ENCODE measurements at places on chromosomes 4 and X.

DNA sequence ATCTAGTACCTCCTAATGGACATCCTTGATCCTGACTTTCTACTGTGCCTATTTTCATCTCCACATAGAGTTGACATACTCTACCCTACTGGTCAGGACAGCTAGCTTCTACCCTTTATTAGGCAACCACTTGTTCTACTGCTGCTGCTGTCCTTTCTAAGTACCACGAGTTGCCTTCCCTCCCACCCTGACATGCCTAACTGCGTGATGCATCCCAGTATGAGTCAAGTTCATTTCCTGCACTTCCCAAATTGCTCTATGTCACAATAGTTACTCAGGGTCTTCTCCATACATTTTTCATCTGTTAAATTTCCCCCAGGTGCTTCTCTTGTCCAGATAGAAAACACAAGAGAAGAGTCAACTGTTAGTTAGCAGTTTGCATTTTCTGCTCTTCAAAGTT is 133.4 kb downstream of the TBC1D19 start:
- peak; percentile 77 for DNase-seq

DNA sequence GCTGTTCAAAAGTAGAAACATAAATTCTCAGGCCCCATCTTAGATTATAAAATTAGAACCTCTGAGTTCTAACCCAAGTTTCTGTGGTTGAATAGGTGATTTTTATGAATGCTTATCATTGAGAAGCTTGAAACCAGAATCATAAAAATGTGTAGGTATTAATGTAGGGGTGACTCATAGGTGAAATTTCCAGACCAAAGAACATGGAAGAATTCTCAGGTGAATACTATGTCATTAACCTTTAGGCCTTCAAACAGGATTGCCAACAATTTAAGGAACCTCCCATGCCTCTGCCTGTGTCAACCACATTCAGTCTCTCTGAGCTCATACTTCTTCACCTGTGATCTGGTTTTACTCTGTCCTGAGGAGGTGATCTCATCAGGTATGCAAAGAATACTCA is 177.8 kb downstream of the NPFFR2 start:
- no peak for DNase-seq

GRCh38 chr4:177489471-177490246 is 47.4 kb upstream of the AGA start:
- DNase-seq, result peak; percentile 58

- DNase-seq, result no peak
Observed at GRCh38 chrX:12497832-12498591, 293.2 kb upstream of the PRPS2 start.

DNA sequence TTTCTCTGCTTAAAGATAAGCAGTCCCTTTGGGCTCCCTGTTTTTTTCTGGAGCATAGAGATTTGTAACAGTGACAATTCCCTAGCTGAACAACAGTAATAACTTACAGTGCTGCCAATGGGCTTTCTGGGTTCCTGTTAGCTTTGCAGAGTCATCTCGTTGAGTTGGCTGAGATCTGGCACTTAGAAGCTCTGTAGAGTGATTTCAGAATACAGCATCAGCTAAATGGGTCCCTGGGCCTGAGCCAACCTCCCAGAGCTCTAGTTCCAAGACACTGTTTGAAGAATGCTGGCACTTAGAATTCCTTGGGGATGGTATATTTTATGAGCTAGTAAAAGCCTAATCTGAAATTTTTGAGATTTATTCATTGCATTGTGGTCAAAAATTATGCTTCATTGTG is 43.5 kb upstream of the SERTM2 start:
- no peak for DNase-seq

GRCh38 chr4:180217070-180217469 is 2026.1 kb upstream of the TENM3 start:
- DNase-seq, result no peak

- no peak for DNase-seq
Observed at GRCh38 chr4:56289934-56290333, 97.4 kb downstream of the AASDH start.

- DNase-seq, result no peak
Observed at GRCh38 chr4:44425614-44426208, 22.9 kb downstream of the KCTD8 start.

GRCh38 chrX:40473460-40474204 is 107.1 kb upstream of the ATP6AP2 start:
- no peak for DNase-seq

DNA sequence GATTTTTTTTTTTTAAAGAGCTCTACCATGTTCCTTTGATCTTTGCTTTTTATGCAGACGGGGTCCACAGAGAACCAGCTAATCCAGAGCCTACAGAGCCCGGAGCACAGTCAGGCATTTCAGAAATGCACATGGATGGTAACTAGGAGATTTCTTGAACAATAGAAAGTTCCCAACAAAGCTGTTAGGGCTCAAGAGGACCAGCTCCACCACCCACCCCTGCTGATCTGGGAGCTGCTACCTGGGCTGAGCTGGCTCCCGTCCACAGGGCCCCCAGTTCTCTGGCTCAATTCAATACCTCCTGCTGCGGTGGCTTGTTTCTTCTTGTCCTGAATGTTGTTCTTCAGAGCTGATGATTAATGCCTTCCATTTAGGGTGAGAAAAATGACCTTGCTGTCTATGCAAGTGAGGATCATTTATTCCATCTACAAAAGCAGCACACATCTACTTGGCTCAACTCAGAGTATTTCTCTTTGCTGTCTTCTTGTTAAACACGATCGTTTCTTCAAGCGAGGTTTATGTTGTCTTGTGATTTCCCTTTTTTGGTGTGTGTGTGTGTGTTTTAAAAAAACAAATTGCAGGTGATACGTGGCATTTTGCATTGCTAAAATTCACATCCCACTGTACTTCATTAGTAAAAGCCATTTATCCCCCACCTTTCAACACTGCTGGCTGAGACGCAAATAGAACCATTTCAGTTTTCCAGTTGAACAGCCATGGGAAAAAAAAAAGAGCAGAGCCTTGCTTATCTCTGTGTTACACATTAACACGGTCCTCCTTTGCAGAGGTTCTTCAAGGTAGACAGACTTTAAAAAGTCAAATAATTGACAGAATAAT is 31.3 kb downstream of the IGFBP7 start:
- no peak for DNase-seq

DNA sequence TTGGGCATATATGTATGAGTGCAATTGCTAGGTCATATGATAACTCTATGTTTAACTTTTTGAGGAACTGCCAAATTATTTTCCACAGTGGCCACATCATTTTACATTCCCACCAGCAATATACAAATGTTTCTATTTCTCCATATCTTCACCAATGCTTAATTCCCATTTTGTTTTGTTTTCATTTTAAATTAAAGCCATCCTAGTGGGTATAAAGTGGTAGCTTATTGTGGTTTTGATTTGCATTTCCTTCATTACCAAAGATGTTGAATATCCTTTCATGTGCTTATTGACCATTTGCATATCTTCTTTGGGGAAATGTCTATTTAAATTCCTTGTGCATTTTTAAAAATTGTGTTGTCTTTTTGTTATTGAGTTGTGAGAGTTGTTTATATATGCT is 36.7 kb upstream of the SCOC start:
- no peak for DNase-seq

DNA sequence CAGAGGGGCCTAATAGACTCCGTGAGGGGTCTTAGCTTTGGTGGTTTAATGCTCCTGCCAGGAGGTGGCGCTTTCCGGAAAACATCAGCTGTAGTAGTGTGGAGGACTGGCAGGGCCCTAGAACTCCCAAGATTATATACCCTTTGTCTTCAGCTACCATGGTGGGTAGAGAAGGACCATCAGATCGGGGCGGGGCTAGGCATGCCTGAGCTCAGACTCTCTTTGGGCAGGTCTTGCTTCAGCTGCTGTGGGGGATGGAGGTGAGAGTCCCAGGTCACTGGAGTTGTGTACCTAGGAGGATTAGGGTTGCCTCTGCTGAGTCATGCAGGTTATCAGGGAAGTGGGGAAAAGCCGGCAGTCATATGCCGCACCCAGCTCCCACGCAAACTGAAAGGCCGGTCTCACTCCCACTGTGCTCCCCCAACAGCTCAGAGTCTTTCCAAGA is 63.0 kb upstream of the AGA start:
- DNase-seq, result no peak

DNA sequence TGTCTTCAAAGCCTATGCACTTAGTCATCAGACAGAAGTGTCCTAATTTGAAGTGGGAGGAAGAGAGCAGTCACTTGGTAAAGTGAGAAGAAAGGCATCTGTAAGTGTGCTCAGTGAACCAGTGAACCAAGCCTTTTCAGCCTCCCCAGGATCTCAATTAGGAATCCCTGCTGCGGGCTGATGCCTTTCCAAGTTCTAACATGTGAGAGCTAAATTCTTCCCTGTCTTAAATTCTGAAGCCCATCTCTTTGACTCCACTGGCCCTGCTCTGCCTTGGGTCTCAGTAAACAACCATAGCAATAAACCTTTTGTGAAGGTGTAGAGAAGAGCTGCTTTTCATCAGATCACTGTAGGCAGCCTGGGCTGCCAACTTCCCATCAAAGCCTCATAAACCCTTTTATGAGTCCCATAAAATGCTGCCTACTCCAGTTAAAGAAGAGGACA is 701.2 kb upstream of the LCORL start:
- no peak for DNase-seq

DNA sequence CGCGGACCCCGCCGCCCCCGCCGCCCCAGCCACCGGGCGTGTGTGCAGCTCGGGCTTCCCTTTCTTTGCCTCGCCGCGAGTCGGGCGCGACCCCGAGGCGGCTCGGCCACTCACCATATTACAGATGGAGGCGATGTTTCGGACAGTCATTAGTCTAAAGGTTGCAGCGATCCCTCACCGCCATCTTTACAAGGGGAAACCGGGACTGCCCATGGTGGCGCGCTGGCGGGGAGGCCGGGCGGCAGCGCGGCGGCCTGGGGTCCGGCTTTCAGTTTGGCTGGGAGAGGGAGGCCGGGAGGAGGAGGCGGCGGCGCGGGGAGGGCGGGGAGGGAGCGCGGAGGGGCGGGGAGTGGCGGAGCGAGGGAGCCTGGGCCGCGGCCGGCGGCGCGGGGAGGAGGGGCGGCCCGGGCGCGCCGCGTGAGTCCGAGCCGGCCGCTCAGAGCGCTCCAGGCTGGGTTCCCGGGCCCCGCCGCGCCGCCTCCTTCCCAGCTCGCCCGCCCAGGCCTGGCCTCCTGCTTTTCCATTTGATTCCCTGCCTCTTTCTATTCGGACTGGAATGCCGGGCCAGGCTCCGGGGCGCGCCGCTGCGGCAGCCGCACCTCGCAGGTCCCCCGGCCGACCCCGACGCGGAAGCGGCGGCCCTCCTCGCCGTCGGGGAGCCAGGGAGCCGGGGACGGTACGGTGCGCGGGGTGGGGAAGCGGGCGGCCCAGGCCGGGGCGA is at the start of gene USP46:
Gene USP46, minus strand, starts transcription at position 301 of the 721 bp plus-strand sequence. Its CDS starts 151 bp downstream, at position 150.
- DNase-seq, result peak; percentile 84

- DNase-seq, result no peak
Observed at GRCh38 chr4:38076153-38076669, 116.0 kb downstream of the PTTG2 start.

DNA sequence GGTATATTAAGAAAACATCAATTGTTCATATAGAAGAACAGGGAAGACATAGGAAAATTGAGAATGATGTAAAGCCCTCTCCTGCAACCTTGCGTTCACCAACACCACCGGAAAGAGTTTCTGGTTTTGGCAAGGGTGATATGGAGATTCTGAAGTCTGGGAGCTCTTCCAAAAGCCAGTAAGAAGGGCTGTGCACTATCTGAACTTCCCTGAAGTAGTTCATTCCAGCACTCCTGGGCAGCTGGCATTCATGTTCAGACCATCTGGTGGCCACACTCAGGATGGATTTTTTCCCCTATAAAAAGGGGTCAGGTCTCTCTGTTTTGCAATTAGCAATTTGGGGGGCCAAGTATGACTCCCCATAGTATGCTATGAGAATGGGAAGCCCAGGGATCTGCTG is 15.4 kb upstream of the TLR2 start:
- DNase-seq, result no peak
